ENCODE measurements at places on chromosomes 16 and 17.

- DNase-seq: no peak
These were observed 1.8 kb downstream of the PIK3R5 start for GRCh38 chr17:8963647-8964258.

GRCh38 chr16:82987767-82988166, 361.0 kb downstream of the CDH13 start:
- DNase-seq: no peak

DNA sequence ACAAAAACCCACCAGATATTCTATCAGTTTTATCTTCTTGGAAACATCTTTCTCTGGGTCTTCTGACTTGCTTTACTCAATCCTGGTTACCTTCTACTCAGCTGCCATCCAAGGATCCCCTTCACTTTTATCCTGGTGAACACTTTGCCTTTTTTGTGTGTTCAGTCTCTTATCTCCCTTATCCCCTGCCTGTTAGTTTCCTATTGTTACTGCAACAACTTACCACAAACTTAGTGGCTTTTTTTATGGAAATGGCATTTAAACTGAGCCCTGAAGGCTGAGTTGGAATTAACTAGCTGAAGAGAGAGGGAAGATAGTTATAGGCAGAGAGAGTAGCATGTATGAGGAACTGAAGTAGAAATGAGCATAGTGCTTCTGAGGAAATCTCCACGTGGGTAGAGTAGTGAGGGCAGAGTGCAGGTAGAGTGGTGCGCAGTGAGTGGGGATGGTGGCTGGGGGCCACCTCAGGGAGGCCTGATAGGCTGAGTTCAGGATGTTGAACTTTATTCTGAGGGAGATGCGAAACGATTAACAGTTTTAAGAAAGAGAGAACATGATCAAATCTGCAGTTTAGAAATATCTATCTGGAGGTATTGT, 26.3 kb downstream of the TANGO6 start:
- DNase-seq: no peak

DNA sequence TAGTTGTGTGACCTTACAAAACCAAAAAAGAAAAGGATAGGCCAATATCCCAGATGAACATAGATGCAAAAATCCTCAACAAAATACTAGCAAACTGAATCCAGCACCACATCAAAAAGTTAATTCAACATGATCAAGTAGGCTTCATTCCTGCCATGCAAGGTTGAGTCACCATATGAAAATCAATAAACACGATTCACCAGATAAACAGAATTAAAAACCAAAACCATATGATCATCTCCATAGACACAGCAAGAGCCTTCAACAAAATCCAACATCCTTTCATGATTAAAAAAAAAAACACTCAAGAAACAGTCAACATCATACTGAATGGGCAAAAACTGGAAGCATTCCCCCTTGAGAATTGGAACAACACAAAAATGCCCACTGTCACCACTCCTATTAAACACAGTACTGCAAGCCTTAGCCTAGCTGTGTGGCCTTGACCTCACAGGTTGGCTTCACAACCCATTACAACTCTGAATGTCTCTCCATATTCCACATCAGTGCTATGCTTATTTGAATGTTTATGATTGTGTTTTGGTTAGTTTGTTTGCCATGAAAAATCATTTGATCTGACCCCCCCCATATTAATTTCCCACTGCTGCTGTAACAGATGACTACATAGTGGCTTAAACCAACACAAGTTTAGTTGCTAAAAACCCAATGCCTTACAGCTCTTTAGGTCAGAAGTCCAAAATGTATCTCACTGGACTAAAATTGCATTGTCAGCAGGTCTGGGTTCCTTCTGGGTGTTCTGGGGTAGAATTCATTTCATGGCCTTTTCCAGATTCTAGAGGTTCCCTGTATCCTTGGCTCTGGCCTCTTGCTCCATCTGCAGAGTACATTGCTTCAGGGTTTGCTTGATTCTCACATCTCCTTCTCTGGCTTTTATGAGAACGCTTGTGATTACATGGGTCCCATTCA, 257.1 kb upstream of the DYNLRB2 start:
- no peak for DNase-seq

- DNase-seq: no peak
These were observed 8.3 kb downstream of the PITPNC1 start for GRCh38 chr17:67385122-67385988.

DNA sequence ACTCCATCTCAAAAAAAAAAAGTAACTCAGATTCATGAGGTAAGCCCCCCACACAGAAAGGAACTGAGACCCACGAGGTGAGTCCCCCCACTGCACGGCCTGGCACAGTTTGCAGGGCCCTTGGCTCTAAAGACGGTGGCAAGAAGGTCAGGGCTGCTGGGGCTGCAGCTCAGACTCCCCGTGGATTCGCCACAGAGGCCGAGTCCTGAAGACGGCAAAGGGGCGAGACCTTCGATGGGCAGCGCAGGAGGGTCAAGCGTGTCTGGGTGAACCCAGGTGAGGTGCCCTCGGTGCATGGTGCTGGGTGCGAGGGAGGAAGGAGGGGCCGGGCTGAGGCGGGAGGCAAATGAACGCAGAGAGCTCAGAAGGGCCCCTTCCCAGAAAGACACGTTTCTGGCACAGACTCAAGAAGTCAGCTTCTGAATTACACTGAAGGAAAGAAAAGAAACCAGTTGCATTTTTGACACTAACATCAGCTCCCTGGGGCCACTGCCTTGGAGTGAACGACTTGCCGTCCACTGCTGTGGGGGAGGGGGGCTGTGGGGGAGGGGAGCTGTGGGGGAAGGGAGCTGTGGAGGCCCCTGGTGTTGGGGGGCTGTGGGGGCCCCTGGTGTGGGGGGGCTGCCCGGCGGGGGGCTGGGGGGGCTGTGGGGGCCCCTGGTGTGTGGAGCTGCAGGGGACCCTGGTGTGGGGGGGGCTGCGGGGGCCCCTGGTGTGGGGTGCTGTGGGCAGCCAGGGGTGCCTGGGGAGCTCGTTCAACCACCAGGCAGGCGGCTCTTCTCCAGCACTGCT, 69.8 kb upstream of the METRNL start:
- DNase-seq: no peak

GRCh38 chr16:2910441-2910969, 1.2 kb upstream of the FLYWCH1 start:
- no peak for DNase-seq

DNA sequence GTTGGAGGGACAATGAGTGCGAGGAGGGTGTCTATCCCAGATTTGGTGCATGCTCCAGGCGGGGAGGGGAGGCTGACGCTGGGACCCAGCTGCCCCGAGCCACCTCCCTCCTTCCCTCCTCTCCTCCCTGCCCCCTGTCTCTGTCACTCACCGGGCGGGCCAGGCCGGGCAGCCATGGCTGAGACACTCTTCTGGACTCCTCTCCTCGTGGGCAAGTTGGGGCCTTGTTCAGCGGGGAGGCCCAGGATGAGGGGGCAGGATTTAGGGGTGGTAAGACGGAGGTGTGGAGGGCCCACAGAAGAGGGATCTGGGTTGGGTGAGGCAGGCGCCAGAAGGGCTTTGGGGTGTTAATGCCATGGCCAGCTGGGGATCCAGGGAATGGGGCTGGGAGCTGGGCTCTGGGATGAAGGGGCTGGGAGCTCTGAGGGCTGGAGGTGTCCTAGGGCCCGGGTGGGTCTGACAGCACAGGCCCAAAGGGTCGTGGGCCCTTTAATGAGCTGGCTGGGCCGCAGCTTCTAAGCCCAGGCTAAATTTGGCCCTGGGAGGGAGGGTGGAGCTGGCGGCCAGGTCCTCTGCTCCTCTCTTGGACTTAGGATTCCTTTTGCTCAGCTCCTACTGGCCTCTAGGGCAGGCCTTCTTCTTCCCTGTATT, at the start of gene SGCA:
Gene SGCA, plus strand, starts transcription at position 139 of the 651 bp plus-strand sequence. Its CDS starts 36 bp downstream, at position 175.
- DNase-seq: no peak

GRCh38 chr17:58531661-58532554, 17.5 kb upstream of the MTMR4 start:
- peak; percentile 75 for DNase-seq

DNA sequence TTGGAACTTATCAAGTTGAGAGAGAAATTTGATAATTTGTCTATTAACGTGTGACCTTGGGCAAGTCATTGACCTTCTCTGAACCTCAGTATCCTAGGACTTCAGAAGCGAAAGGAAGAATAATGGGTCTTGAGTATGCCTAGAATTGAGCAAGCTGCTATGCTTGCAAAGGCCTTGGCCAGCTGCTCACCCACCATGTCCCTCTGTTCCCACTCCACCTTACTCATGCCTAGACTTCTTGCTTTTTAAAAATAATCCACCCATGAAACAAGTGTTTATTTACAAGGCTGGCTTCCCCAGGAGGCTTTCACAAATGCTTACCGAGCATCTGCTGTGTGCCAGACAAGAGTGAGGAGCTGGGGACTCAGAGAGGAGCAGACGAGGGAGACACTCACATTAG, 590.6 kb downstream of the MAF start:
- DNase-seq: no peak

DNA sequence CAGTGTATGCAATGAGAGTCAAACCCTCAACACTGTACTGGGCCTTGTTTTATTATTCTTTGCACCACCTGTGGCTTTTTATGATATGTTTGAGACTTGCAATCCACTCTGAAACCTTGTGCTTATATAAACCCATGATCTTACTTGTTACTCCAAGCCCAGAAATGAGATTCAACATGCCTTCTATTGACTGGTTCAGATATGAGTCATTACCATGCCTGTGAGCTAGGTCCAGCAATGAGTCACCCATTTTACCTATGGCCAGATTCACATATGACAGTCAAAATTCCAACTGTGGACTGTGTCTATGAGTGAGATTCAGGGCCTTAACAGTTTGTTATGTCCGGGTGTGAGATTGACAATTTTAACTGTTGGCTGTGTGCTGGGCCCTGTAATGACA, 1846.1 kb downstream of the TP53TG3F start:
- no peak for DNase-seq

GRCh38 chr16:17302214-17302613, 168.5 kb downstream of the XYLT1 start:
- DNase-seq: no peak

- DNase-seq: no peak
These were observed 11.2 kb downstream of the RTN4RL1 start for GRCh38 chr17:2013994-2014317.

GRCh38 chr16:81035975-81036750, 521 bp downstream of the ATMIN start:
- DNase-seq: peak; percentile 69

DNA sequence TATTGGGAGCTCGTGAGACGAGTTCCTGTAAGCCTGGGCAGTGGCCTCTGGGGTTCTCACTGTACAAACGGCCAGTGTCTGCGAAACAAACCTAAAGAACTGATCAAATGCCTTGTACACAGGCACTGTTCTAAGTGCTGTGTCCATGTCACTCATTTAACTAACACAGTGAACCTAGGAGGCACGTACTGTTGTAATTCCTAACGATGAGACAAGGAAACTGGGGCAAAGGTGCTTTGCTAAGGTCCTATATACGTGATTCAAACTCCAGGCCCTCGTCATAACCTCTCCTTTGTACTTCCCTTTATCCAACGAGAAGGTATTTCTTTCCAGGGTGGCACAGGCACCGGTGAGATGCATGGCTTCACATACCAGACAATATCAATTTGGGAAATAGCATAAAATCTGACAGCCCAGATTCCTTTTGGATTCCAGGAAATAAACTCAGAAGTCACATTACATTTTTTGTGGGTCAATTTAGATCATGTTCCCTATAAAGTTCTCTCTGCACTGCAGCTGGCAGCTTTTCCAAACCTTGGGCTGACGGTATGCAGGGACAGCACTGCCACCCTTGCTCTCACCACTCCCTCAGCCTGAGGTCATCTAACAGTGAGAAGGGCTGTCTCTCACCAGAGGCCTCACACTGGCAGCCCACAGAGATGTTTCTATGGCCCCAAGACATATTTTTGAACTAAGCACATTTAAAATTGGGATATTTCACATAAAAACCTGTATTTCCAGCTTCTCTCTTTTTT, 18.3 kb downstream of the GLYR1 start:
- no peak for DNase-seq

GRCh38 chr17:27818401-27819105, 18.2 kb upstream of the NOS2 start:
- DNase-seq: peak; percentile 35

GRCh38 chr16:51313198-51313597, 162.1 kb upstream of the SALL1 start:
- no peak for DNase-seq
